Activated CD4-positive, alpha-beta T cell treated with anti-CD3 and anti-CD28 coated beads, Interleukin-2, amount 50 U/mL, for 4 hours (primary cell): ENCODE measurements at places on chromosomes 16 and 17.

DNA sequence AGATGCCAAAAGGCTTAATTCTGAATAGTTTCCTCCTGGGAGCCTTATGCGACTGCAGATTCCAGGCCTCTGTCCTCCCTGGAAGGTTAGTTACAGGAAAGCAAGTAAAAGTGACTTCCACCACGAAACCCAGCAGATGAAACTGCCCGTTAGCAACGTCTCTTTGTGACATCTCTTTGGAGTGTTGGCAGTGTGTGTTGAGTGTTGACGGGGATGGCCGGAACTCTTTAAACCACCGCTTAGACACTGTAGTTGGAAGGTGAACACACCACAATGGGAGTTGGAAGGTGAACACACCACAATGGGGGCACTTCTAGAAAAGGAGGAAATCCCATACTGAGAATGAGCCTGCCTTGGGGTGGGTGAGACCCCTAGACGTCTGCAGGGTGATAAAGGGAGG is 858 bp downstream of the SKAP1 start:
- DNase-seq, result no peak

- peak; percentile 24 for DNase-seq
Observed at GRCh38 chr17:47829870-47830269, 1.5 kb downstream of the MRPL10 start.

DNA sequence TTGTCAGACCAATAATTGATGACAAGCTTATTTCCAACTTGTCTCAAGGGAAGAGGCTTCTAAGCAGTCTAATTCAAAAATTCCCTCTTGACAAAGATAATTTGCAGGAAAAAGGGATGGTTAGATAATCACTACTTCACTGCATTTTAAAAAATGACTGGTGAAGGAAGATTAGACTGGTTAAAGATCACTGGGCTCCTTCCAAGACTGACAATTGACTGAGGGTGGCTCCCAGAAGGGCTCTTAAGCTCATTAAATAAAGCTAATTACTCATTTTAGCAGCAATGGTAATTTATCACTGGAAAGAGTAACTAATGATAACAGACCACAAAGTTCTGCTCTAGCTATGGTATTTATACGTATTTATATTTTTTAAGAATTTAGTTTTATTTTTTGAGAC is 4.4 kb upstream of the HEATR3 start:
- DNase-seq, result no peak

DNA sequence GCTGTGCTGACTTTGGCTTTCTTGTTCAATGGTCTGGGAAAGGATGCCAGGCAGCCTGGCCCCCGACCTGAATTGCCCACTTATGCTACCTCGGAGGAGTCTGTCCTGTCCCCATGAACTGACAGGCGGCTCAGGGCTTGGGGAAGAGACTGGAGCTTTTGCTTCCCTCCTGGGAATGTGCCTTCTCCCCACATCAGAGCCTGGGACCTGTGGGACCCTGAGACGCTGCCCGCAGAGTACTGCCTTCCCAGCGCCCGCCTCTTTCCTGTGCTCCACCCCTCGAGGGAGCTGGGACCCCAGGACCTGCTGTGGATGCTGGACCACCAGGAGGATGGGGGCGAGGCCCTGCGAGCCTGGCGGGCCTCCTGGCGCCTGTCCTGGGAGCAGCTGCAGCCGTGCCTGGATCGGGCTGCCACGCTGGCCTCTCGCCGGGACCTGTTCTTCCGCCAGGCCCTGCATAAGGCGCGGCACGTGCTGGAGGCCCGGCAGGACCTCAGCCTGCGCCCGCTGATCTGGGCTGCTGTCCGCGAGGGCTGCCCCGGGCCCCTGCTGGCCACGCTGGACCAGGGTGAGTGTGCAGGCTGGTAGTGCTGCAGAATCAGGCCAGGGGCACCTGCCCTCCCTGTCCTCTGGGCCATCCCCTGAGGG is 18.5 kb downstream of the FCSK start:
- no peak for DNase-seq

GRCh38 chr16:84834403-84834772 is 14.6 kb downstream of the CRISPLD2 start:
- DNase-seq, result no peak

GRCh38 chr16:78392585-78393195 is 293.2 kb downstream of the WWOX start:
- no peak for DNase-seq

DNA sequence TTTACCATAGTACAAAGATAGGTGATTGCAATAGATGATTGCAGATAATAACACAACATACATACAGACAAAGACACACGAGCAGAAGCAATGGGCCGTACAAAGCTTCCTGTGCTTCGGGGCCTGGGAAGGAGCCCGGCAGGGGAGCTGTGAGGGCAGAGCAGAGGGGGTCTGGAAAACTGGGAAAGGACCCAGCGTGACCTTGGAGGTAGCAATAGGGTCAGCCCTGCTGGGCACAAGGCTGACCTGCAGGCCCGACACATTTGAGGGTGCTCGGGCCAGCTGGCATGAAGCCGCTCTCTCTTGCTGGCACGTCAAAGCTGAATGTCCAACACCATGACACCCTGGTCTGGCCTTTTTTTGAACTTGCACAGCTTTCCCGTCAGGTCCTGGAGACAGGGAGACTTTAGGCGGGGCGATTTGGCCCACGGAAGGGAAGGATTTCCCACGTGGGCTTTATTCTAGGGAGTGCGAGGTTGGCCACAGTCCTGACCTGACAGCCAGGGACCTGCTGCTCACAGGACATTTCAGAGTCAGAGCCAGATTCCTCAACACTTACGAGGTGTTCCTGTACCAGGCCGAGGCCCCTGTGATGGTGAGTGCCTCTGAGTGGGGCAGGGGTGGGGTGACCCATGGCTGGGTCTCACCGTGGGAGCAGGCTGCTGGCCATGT is 83.2 kb downstream of the NTN1 start:
- DNase-seq, result no peak

DNA sequence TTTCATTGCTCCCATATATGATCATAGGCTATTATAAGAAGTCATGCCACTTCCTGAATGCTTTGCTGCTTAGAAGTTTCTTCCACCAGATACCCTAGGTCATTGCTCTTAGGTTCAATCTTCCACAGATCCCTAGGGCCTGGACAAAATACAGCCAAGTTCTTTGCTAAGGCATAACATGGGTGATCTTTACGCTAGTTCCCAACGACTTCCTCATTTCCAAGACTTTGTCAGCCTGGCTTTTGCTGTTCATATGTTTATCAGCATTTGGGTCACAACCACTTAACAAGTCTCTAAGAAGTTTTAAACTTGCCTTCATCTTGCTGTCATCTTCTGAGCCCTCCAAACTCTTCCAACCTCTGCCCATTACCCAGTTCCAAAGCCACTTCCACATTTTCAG is 20.1 kb upstream of the DLX3 start:
- DNase-seq, result no peak

- no peak for DNase-seq
Observed at GRCh38 chr16:65782611-65783600, 583.6 kb upstream of the CDH5 start.

DNA sequence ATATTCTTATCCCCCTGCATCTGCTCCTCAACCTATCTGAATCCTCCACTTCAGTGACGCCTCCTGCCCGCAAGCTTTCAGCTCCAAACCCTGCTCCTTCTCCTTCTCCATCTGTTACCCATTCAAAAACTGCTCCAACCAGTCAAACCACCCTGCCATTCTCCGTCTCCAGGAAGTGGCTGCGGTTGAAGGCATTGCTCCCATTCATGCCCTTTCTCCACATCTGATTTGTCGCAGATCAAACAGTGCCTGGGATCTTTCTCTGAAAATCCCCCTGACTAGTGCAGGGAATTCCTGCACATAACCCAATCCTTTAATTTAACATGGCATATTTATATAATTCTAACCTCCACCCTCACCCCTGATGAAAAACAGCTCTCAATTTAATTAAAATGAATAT is 56.3 kb downstream of the SLFN5 start:
- DNase-seq, result no peak

GRCh38 chr17:42414704-42415409 is 8.2 kb downstream of the CAVIN1 start:
- DNase-seq, result peak; percentile 60

- DNase-seq, result no peak
Observed at GRCh38 chr17:58353389-58353825, 1.4 kb upstream of the SUPT4H1 start.

DNA sequence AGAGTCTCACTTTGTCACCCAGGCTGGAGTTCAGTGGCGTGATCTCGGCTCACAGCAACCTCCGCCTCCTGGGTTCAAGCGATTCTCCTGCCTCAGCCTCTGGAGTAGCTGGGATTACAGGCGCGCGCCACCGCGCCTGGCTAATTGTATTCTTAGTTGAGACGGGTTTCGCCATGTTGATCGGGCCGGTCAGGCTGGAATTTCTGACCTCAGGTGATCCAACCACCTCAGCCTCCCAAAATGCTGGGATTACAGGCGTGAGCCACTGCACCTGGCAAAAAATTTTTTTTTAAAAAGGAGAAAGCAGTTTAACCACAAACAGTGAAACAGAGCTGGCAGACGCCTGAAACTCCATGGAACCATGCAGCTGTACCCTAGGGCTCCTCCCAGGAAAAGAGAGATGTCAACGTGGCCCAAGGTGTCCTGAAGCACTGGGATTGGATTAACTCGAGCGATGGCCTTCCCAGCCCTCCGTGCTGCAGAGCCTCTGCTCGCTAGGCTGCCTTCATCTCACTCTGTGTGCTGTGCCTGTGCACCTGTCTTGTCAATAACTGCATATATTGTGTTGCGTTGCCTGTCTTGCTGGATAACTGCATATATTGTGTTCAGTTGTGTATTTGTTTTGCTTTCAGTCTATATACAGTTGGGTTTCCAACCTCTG is 29.6 kb upstream of the FOXK2 start:
- DNase-seq, result no peak

- DNase-seq, result no peak
Observed at GRCh38 chr17:39926135-39926587, 1.2 kb downstream of the ORMDL3 start.

DNA sequence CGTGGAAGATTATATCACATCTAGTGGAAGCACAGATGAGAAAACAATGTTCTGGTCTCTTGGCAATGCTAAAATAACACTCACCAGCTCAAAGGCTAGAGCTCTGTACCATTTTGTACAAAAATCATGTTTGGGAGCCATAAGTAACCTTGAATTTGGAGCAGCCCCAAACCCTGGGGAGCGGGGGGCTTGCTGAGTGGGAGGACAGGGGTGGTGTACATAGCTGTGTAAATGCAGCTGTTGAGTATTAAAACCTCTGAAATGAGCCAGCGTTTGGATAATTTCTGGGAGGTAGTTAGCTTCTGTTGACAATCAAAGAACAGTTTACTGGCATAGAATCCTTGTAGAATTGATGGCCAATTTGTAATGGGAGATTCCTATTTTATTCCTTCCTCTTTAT is 4.3 kb downstream of the MYH8 start:
- DNase-seq, result no peak

GRCh38 chr17:39538866-39539265 is 68.9 kb downstream of the NEUROD2 start:
- DNase-seq, result no peak

GRCh38 chr16:11627292-11627663 is 40.6 kb upstream of the LITAF start:
- DNase-seq, result no peak

- DNase-seq, result no peak
Observed at GRCh38 chr17:51372345-51373004, 112.1 kb downstream of the UTP18 start.

DNA sequence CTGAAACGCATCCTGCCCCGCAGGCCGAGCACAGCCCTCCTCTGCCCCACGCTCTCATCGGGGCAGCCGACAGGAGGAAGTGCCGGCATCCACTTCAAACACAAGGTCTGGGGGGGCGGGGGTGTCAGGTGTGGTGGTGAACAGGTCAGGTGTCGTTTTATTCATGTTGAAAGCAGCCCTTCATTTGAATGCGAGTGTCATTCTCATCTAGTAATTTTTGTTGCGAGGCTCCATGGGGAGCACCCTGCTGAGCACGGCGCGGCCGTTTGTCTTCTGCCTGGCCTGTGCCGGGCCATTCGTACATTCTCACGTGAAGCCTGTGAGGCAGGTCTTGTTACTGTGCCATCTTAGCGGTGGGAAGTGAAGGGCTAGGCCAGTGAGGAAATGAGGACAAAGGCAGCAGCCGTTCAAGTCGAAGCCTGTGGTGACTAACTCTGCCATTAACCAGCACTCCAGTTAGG is 1.9 kb downstream of the ACSF3 start:
- no peak for DNase-seq

DNA sequence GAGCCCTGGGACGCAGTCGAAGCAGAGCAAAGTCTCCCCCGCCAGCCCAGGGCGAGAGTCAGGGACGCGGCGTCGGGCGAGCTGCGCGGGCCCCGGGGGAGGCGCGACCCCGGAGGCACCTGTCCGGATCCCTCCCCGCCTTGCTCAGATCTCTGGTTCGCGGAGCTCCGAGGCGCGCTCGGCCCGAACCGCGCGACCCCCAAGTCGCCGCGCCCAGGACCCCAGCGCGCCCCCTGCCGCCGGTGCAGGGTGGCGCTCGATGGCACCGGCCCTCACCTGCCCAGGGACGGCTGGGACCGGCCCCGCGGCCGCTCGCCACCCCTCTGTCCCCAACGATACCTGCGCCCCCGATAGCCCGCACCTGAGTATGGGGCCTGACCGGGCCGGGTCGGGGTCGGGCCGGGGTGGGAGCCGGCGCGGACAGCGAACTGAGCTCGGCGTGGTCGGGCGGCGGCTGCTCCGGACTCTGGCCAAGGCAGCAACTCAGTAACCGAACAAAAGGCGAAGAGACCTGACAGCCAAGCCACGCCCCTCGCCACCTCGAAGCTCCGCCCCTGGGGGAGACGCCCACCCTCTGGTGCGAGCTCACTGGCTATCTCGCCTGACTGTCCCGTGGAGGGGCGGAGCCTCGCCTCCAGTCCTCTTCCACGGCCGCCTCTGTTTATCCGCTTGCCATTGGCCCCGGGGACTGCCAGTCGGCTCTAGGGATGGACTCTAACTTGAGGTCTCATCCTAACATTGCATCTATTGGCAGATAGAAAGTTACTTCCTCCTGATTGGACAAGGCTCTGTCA is at the start of gene JUP:
Gene JUP, minus strand, starts transcription at position 485 of the 794 bp plus-strand sequence. CDS start 14,857 bp downstream, outside the sequence.
- peak; percentile 86 for DNase-seq

DNA sequence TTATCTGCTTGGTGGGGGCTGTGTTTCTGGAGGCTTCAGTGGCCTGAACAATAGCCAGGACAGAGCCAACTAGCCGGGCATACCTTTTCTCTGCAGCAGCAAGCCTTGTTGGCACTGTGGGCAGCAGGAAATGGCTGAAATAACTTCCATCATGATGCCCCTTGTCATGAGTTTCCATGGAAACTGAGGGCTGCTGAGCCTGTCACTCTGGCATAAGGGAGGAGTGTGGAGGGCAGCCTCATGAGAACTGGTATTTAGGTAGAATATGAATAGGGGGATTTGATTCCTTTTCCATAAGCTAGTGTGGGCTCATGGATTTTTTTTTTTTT is 39.4 kb downstream of the PLCG2 start:
- no peak for DNase-seq

- no peak for DNase-seq
Observed at GRCh38 chr17:510226-510917, 157.8 kb upstream of the RPH3AL start.

GRCh38 chr16:17070882-17071592 is 399.7 kb downstream of the XYLT1 start:
- peak; percentile 85 for DNase-seq

- DNase-seq, result no peak
Observed at GRCh38 chr16:49703483-49703882, 152.4 kb downstream of the ZNF423 start.
